ENCODE measurements at places on chromosomes 16 and 17.

DNA sequence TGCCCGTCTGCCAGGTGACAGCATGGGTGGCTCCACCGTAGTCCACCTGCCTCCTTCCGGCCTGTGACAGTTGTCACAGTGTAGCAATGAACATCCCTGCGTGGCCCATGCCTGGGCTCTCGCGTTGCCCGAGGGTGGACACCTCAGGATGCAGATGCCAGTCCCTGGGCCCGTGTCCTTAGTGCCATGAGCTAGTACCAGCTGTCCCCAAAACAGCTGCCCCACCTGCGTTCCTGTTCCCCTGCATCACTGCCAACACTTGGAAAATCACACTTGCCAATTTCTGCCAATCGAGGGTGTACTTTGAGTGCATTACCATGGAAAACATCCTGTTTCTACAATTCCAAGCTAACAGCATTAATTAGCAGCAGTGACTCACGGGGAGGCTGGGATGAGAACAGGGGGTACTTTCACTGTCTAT, 9.0 kb upstream of the C16orf95 start:
- DNase-seq: no peak

DNA sequence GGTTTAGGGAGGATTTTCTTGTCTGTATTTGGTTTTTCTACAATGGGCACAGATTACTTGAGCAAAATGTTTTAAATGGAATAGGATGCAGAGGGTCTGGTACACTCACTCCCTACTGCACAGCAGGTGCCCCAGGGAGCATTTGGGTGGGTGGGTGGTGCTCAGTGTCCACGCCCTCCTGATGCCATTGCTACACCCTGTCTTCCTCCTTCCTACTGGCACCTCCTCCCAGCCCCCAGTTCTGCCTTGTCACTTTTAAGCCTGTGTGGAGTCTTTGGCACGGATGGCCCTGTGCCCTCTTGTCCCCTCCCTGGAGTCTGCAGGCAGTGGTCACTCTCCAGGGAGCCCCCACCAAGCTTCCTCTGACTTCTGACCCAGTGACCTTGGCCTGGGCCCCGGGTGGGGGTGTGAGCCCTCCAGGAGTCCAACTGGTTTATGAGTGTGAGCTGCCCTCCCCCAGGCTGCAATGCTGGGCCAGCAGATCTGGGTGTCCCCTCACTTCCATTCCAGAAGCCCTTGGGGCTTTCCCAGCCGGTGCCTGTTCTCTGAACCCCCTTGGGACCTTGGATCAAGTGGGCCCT, 15.5 kb downstream of the LLGL2 start:
- DNase-seq: no peak

DNA sequence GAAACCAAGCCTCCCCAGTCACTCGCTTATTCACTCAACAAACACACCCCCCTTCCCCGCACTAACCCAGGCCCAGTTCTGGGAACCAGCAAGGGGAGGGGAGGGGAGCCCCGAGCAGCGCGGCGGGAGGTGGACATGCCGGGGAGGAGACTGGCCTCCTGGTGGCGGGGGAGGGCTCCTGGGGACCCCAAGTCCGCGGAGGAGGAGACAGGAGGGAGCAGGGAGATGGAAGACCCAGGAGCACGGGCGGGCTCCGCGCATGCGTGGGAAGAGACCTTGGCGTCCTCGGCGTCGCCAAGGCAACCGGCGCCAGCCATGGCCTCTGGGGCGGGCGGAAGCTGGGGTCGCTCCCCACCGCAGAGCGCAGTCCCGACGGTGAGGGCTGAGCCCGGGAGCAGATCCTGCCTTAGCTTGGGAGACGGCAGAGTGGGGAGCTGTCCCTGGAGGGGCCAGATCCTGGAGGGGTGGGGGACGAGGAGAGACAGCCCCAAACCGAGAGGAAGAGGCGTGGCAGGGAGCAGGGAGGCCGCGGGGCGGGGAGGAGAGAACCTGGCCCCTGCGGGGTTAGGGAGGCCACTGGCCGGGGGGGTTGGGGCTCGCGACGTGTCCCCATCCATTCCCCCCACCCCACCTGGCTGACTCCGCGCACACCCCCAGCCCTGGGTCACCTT, at the start of gene PRR29:
Gene PRR29, plus strand, starts transcription at position 302 of the 671 bp plus-strand sequence. Its CDS starts 14 bp downstream, at position 316.
- peak; percentile 59 for DNase-seq

- no peak for DNase-seq
These were observed 40.5 kb downstream of the LYRM1 start for GRCh38 chr16:20940871-20941635.

DNA sequence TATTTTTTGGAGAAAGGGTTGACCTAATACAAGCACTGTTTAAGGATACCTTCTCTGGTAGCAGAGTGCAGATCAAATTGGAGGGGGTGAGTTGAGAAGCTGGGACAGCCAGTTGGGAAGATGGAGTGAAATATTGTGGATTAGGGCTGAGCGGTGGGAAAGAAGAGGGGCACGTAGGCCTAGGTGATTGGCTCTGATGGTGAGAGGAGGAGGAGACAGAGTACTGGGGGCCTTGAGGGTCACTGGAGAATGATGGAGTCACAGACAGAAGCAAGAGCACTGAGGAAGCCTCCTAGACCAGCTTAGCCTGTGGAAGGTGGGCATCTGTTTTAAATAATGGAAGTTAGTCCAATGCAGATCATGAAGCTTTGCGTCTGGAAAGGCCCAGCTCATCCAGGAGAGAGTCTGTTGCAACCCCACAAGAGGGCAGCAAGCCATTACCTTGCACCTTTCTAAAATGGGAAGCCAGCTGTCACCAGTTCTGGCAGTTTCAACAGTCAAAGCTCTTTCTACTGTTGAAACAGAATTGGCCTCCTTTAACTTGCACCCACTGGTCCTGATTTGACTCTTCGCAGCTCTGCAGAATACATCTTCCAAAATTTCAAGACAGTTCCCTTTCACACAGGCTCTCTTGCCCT, 11.8 kb downstream of the SLC9A5 start:
- peak; percentile 46 for DNase-seq

DNA sequence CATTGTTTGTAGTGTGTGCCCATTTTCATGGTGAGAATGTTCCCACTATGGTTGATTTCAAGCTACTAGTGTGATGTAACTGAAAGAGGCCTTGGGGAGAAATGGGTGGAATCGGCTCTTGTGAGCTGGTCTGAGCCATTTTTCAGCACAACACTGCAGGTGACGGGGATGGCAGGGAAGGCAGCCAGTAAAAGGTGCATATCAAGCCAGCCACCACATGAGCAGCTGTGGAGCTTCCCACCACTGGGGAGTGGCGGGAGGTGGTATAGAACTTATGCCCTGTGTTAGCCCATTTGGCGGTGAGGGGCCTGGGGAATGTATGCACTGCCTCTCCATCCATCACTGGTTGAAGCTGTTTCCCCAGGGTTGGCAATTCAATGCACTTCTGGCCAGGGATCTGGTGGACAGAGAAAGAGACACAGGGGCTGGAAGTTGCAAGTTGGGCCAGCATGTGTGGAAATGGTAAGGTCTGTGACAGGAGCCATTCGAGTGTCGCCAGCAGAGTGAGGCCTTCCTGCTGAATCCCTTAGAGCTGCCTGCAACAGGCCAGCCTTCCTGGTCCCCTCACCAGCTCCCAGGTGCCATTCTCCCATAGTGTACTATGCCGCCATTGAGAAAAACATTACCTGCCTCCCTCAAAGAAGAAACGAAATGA, 31.7 kb upstream of the BRD7 start:
- no peak for DNase-seq

GRCh38 chr17:41009301-41009760, 403 bp upstream of the KRTAP3-1 start:
- no peak for DNase-seq

- no peak for DNase-seq
These were observed 19.6 kb upstream of the SREBF1 start for GRCh38 chr17:17856386-17856785.

- DNase-seq: peak; percentile 84
These were observed 6.7 kb downstream of the HS3ST3A1 start for GRCh38 chr17:13594762-13595598.

DNA sequence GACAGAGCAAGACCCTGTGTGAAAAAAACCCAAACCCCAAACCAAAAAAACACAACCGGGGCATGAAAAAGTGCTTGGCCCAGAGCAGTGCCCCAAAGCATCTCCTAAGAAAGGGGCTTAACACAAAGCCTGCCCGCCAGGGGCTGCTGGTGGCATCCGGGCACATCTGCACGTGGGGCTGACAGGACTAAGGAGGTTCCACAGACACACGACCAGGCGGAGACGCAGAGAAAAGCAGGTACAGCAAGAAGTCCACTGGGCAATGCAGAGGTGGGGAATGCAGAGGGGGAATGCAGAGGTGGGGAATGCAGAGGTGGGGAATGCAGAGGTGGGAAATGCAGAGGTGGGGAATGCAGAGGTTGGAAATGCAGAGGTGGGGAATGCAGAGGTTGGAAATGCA, 109.2 kb downstream of the ZNF778 start:
- DNase-seq: no peak

DNA sequence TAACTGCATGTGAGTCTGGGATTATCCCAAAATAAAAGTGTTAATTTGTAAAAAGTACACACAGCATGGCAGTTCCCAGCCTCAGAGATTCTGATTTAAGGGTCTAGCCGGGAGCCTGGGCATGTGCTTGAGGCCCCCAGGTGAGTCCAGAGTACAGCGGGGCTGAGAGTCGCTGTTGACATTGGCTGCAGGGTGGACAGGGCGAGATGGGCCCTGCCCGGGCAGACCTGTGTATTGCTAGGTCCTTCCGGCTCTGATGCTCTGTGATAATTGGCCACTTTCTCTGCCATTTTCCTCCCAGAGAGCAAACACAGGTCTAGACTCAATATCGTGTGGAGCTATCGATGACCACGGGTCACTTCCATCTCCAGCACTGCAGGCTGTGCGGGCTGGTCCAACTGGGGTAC, 73.6 kb downstream of the ABCC6 start:
- DNase-seq: no peak

GRCh38 chr17:2101448-2102257, 46.8 kb downstream of the HIC1 start:
- peak; percentile 83 for DNase-seq

- DNase-seq: no peak
These were observed 6.0 kb downstream of the SLC7A6 start for GRCh38 chr16:68270353-68270752.

DNA sequence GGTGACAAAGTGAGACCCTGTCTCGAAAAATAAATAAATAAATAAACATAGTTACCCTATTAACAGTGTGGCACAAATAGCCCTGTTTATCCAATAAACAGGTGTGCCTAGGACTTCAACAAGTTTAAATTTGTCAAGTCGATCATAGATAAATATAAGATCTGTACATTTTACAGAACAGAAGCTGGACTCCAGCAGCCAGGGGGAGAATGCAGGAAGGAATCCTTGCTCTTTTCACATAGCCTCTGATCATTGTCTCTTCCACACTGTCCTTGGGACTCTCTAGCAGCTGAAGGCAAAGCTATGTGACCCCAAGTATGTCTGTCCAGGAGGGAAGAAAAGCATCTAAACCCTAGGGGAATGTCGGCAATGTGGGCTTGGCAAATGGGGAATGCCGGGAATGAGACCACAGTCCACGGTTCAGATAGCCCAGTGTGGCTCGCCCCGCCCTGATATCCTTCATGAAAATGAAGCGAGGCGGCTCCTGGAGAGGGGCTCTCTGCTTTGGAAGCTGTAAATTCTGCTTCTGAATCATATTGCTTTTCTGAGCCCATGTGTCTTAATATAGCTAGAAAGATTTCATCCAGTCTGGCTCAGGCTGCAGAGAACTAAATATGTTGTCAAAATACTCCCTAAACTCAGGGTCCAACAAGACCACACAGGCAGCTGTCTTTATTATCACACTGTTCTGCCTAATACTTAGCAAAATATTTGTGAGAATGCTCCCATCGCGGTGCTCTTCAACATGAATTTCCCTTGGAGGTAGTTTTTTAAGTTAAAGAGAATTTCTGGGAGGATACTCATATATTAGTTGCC, 24.9 kb upstream of the GRB2 start:
- peak; percentile 20 for DNase-seq

GRCh38 chr16:69880640-69881133, 70.4 kb upstream of the CLEC18A start:
- DNase-seq: no peak

DNA sequence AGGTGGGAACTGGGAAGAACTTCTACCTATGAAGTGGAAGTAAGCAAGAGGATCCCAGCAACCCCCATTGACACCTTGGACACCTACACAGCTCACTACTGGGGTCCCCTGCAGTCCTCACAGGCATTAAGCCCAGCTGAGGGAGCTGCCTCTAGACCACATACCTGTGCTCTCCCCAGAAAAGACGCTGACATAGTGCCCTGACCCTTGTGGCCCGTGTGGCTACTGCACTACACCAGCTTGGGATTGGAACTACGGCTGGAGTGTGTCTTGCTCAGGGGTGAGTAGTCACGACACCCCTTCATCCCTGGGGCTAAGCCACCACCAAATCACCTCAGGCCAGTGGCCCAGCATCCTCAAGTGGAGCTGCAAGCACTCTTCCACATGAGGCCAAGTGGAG, 54.2 kb upstream of the NSRP1 start:
- no peak for DNase-seq

- no peak for DNase-seq
These were observed 833 bp upstream of the BCAR1 start for GRCh38 chr16:75252049-75252864.

GRCh38 chr16:11169641-11170040, 86.4 kb downstream of the SOCS1 start:
- DNase-seq: no peak

DNA sequence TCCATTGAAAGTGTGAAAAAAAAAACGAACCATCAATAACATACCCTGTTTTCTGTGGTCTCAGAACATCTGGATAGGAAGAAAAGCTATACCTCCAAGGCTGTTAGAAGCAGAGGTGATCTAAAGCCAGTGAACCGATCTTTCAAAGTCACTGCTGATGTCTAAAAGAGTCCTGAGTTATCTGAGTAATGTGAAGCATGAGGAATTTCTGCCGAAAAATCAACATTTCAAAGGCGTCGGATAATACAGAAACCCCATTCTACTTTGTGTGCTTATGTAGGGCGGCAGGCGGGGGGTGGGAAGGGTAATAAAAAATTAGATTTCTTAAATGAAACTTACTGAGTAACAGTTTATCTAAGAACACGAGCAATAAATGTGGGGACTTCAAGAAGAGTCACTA, 3.9 kb downstream of the XYLT1 start:
- DNase-seq: no peak

DNA sequence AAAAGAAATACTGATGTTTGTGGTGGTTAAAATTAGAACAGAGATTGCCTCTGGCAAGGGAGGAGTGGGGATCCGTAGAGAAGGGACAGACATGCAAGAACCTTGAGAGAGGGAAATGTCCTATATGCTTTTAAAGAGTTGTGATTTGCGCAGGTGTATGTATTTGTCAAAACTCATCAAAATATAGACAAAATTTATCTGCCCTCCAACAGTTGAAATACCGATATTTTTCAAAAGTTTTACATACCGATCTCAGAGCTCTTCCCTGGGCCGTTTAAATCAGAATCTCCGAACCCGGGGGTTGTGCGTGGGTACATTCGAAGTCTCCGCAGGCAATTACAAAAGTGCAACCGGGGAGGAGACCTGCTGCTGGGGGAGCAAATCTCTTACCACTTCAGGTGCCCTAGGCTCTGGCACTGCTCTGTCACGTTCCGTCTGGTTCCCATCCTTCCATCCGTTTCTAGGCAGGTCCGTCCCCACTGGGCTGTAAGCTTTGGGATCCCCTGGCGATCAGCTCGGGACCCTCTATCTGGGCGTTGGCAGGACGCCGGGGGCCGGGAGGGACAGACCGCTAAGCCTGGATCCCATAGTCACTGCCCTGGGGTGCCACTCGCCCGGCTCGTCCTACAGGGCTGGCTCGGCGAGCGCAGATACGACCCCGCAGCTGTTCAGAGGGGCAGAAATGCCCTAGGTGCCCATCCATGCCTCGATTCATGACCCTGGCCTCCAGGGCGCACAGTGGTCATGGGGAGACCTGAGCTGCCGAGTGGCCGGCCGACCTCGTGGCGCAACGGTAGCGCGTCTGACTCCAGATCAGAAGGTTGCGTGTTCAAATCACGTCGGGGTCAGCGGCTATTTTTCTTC, 4.2 kb downstream of the BORCS6 start:
- peak; percentile 94 for DNase-seq
